ENCODE measurements at places on chromosomes 4 and X.

DNA sequence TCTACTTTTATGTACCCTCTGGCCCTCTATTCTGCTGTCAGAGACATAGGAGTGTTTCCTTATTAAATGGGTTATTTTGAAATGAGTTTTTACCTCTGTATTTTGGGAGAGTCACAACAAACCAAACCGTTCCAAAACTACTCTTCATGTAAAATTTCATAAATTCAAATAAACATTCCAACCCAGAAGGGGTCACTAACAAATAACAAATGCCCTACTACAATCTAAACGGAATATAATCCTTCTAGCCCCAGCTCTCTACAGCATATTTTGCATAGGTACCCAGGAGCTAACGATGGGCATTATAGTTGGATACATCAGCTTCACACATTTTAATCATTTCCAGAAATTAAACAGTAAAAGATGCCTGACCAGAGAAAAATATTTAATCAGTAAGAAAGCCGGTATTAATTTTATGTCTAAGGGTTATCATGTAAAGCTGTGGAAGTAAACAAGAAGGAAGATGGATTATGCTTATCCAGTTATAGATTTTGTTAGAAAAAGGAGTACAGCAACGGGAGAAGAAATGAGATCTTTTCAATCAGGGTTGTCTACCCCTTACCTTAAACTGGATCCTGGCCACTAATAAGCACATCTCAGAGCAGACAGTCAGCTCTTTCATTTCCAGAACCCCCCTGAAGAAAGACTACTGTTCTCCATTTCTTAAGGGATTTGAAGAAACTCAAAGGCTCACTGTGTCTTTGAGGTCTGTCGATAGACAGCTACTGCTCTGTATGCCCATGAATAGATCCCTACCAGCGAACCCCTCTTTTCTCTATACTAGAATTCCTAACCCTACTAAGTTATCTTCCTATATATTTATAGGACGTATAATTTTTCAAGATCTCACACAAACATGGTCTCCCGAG is 1.2 kb downstream of the UGDH start:
- no peak for DNase-seq

DNA sequence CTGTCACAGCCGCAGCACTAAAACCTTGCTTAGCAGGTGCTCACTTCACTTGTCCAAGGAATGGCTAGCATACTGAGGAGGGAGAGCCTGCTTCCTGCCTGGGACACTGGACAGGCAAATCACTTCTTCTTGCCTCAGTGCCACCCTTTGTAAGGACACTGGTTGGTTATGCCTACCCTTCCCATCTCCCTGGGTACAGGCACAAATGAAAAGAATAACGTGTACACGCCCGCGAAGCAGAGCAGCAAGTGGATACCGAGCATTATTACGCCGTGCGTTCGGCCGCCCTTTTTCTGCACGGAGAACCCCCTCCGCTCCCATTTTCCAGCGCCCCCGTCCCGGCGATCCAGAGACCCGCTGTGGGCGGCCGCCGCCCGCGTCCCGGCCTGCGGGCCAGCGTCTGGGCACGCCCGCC is 338 bp upstream of the KLHL2 start:
- DNase-seq: no peak

DNA sequence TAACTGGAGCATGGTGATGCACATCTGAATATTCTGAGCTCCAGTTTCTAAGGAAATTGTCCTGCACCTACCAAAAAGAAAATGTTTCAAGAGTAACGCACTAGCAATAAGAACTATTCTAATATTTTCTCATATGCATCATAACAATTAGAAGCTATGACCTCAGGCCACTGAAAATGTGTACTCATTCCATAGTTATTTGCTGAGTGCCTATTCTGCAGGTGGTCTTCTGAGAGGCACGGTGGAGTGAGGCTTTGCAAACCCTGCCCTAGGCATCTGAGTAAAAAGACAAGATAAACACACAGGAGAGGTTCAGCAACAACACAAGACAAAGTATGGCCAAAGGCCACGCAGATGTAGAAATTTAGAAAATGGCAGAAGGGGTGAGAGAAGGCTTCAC is 23.7 kb downstream of the SLC10A6 start:
- DNase-seq: no peak

DNA sequence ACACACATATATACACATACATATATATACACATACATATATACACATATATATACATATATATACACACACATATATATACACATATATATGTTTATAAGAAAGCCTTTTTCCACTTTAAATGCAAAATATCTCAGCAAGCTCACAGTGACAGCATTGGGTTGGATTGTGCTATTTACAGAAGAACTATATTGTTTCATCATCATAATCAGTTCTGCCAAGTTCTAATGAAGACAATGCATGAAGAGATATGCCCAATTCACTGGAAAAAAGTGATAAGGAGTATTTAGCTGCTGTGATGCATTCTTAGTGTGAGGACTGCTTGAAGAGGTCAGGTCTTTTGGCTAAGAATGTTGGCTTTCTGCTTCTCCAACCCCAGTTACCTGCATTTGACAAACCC is 54.4 kb downstream of the RNF150 start:
- DNase-seq: no peak

DNA sequence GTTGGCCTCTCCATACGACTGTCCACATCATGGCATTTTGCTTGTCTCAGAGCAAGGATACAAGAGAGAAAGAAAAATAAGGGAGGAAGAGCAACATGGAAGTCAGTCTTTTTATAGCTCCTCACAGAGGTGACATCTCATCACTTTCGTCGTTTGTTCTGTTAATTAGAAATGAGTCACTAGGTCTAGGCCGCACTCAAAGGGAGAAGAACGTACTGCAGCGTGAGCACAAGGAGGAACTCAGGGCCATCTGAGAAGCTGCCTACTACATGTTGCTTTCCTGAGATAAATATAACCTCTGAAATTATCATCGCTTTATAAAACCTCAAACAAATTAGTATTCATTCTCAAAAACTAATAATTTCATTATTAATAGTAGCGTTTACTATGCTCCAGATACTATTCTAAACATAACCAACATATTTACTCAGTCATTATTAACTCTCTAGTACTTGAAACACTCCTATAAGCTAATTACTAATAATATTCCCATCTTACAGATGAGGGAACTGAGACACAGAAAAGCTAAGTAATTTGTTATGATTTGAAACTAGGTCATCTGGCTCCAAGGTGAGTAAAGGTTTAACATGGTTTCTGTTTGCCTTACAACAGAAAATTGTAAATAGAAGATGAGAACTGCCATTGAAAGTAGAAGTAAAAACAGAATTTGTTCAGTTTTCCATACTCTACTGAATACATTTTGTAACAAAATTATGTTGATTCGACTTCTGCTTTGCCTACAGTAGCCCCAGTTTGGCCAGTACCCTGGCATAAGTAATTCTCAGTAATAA is 213.2 kb upstream of the UGT8 start:
- DNase-seq: no peak

GRCh38 chr4:93748373-93749291 is 79.9 kb upstream of the ATOH1 start:
- DNase-seq: no peak

DNA sequence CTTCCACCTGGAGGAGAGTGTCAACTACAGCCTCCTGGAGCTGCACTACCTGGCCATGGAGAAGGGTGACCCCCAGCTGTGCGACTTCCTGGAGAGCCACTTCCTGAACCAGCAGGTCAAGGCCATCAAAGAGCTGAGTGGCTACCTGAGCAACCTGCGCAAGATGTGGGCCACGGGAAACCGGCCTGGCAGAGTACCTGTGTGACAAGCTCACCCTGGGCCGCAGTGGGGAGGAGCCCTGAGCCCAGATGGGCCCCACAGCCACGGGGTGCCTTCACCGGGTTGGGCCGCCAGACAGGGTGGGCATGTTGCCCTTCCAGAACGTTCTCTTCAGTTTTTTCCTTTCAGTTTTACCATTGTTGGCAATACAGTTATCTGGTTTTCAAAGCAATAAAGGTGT is 15.2 kb upstream of the FAM47A start:
- DNase-seq: no peak

- DNase-seq: no peak
Observed at GRCh38 chrX:12701628-12702027, 89.6 kb upstream of the PRPS2 start.
